Stimulated activated CD4-positive, alpha-beta T cell treated with anti-CD3 and anti-CD28 coated beads, TNF-alpha, amount 100 ng/mL, for 4 hours (primary cell): ENCODE measurements at places on chromosomes 1 and 21.

DNA sequence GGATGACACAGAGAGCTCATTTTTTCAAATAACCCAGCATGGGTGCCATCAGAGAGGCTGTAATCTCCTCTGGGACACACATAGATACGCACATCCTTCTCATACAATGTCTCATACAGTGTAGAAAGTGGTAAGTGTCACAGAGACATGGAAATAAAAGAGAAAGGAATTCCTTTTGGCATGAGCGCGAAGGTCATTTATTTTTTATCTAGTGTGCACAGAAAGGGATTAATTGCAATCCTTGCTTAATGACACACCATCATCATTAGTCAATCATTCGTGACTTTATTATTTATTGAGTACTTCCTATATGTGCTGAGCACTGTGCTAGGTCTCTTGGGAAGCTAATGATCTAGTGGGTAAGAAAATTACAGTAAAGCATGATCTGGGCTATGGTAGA is 5.0 kb downstream of the ZSCAN20 start:
- DNase-seq, result no peak

GRCh38 chr1:209626346-209627026 is 25.7 kb downstream of the LAMB3 start:
- DNase-seq, result no peak

- no peak for DNase-seq
Measured at GRCh38 chr1:107407011-107407410, 266.2 kb downstream of the NTNG1 start.

DNA sequence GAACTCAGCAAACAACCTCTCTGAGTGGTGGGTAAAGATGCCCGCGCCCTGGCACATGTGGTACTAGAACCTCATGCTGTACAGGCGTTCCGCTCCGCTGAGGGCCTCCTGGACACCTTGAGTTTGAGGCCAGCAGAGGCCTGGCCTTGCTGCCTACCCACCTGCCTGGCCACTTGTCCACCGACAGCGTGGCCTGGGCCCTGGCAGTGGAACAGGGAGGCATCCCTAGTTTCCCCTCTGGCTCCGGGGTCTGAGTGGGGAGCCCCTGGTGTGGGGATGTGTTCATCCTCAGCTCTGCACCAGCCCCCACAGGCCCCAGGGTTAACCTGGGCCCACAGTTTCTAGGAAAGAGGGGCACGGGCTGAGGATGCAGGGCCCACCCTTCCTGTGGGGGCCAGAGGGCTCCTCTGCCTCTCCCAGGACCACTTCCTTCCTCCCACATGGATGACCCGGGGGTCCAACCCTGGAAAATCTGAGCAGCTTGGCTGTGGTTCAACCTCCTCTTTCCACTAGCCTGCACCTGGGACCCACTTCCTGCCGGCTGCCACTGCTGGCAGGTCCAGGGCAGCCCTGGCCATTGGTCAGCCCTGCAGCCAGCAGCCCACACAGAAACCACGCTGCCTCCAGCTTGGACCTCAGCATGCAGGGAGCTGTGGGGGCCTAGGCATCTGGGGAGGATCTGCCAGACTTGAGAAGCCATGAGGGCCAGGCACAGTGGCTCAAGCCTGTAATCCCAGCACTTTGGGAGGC is 53.3 kb upstream of the COL18A1 start:
- DNase-seq, result no peak

- no peak for DNase-seq
Measured at GRCh38 chr1:97875996-97876395, 44.8 kb downstream of the DPYD start.

- DNase-seq, result no peak
Measured at GRCh38 chr1:66999640-67000400, 54.1 kb downstream of the SLC35D1 start.

DNA sequence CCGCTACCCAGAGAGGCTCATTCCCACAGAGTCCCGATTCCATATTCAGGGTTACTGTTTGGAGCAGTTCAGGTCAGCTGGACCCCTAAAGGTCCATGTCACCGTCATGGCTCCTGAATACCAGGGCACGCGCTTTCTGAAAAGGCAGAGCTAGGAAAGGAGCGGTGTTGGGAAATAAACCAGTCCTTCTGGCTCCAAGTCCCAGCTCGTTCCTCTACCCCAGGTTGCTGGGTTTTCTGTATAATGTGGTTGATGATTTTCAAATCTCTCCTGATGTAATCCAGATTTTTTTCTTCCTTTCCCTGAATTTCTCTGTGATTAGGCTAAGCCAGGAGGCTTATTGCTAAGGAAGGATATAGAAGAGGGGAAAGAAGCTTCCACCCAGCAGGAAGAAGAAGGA is 14.0 kb upstream of the PKP1 start:
- no peak for DNase-seq

DNA sequence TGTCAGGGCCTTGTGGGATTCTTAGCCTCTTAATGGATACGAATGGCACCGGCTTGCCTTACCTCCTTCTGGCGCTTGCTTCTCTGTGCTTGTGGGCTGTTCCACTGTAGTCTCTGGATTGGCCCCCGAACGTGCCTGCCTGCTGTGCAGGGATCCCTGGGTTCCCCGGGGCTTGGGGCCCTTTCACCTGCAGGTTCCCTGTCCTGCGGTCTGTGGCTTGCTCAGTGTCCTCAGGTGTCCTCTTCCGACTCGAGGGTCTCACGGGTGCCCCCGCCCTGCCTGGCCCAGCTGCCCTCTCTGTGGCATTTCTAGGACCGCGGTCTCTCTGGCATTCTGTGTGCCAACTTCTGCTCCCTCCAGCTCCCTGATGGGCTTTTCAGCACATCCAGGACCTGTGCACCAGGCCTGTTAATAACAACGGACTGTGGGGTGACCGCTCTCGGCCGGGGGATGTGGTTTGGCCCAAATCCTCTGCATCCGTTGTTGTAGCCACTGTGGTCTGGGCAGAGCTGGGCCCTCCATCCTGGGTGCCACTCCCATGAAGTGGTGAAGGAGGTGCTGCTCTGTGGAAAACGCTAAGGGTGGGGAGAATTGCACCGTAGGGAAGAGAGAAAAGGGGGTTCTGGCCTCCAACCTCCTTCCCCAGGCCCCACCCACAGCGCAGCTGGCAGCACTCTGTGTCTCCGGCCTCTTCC is 12.4 kb downstream of the COL18A1 start:
- DNase-seq, result no peak
